Activated CD4-positive, alpha-beta T cell treated with anti-CD3 and anti-CD28 coated beads, Interleukin-10, Interleukin-2, amounts not matched to agents 100 ng/mL and 50 ng/mL, durations not matched to agents 16 hours and 8 hours (primary cell): ENCODE measurements at places on chromosomes 11 and 22.

DNA sequence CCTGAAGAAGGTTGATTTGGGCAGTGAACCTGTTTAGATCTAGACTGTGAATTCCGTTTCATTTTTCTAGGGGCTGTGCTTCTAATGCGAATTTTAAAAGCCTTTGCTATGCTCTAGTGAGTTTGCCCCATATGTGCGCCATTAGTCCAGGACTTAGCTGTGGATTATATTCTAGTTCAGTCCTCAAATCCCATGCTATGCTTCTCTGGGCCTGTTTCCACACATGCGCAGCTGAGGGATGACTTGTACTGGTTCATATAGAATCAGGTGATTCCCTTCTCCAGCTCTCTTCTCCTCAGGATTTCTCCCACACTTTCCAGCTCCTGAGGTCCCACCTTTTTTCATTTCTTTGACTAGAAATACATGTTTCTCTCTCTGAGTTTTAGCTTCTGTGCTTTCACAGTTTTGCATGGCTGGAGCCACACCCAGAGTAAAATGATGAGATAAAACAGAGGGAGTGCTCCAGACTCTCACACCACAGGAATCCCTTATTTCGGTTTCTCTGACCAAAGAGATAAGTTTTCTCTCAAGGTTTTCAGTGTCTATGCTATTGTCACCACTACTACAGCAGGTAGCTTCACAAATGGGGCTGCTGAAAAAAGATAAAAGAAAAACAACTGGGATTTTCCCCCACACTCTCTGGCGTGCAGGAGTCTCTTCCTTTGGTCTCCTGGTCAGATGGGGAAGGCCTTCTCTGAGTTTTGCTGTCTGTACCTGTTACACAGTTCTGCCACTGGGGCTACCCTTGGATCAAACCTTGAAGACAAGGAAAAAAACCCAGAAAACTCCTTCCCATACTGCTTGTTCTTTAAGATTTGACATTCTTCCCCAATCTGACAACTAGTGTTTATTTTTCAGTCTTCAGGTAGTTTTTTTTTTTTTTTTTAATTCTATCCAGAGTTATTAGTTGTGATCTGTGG is 96.2 kb upstream of the TEAD1 start:
- no peak for DNase-seq

- no peak for DNase-seq
Measured at GRCh38 chr11:74592063-74592440, 330 bp upstream of the POLD3 start.

- no peak for DNase-seq
Measured at GRCh38 chr11:18371279-18371678, 23.1 kb upstream of the LDHA start.

- no peak for DNase-seq
Measured at GRCh38 chr22:47620391-47620790, 857.9 kb downstream of the TBC1D22A start.

GRCh38 chr11:119778391-119779194 is 49.6 kb upstream of the NECTIN1 start:
- no peak for DNase-seq

GRCh38 chr11:6223854-6224253 is 10.6 kb downstream of the FHIP1B start:
- DNase-seq = no peak

GRCh38 chr11:127996825-127997224 is 590.5 kb downstream of the ETS1 start:
- DNase-seq = no peak

- DNase-seq = no peak
Measured at GRCh38 chr11:130269326-130269943, 45.3 kb downstream of the ZBTB44 start.

- DNase-seq = no peak
Measured at GRCh38 chr22:26016916-26017315, 152.3 kb upstream of the SEZ6L start.

GRCh38 chr11:92845805-92846204 is 123.6 kb upstream of the MTNR1B start:
- DNase-seq = no peak

- no peak for DNase-seq
Measured at GRCh38 chr11:31968461-31969358, 122.2 kb upstream of the RCN1 start.

GRCh38 chr11:70916351-70916750 is 336.0 kb downstream of the SHANK2 start:
- no peak for DNase-seq

- DNase-seq = no peak
Measured at GRCh38 chr11:104390651-104391050, 226.7 kb upstream of the PDGFD start.

DNA sequence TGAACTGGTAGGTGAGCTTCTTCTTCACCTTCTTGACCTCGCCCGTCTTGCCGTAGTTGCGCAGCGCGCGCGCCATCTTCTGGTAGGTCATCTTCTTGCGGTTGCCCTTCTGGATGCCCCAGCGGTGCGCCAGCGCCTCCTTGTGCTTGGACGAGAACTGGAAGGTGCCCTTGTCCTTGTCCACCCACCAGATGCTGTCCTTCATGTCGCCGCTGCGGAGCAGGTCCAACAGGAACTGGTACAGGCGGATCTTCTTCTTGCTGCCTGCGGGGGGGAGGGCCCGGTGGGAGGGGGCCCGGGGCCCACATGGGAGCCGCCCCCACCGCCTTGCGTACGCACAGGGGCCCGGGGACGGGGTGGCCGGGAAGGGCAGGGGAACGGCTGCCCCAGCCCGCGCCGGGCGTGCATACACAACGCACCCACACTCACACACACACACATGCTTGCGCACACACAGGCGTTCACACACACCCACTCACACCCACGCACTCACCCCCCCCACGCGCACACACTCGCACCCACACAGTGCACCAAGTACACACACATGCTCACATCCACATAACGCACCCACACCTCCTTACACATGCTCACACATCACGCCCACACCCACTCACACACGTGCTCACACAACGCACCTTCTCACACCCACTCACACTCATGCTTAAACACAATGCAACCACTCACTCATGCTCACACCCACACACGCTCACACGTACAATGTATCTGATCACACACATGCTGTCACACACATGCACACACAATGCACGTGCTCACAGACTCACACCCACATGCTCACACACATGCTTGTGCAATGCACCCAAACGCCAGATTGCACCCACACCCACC is 3.0 kb upstream of the MYBPC3 start:
- DNase-seq = peak; percentile 48

DNA sequence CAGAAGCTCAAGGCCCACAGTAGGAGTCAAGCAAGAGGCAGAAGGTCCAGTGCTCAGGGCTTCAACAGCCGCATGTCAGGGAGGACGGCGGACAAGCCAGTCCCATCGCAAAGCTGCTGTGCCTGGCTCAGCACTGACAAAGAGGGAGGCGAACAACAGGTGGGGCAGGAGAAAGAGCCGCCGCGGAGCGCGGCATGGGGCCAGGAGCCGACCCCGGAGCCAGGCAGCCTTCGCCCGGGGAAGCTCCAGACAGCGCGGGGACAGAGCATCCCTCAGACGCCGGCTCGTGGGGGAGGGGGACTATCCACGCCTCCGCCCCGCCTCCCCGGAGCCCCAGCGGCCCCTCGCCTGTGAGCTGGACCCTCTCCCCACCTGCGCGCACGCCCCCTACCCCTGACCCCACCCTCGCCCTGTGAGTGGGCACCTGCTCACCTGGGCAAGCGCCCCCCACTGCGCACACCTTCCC is 369 bp downstream of the DHCR7 start:
- no peak for DNase-seq

DNA sequence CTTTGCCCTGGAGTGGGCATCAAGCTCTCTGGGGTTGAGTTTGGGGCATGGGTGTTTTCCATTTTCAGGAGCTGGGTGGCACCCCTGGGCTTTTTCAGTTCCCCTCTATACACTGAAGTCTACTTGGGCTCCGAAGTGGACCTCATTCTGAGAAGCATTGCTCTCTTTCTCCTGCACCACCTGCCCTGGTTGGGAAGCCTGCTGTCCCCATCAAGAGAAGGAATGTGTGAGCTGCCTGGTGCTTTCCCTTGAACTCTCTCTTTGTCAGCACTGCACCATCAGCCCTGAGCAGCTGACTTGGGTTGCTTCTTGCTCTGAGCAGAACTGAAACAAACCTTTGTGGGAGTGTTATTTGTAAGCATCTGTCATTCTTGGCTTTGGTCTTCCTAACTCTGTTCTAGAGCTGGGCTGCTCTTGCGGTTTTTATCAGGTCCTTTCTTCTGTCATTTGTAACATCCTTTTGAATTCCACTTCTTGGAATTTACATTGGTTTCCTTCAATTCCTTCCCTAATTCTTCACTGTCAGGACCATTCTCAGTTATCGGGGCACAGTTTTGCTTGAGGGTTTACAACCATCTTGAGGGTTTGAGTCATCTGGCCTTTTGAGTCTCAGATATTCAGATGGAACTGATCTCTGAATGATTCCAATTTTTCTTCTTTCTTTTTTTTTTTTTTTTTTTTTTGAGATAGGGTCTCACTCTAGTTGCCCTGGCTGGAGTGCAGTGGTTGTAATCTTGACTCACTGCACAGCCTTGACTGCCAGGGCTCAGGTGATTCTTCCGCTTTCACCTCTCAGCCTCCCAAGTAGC is 20.5 kb downstream of the UBE2L3 start:
- peak; percentile 88 for DNase-seq

GRCh38 chr22:22362936-22363335 is 118.3 kb downstream of the VPREB1 start:
- no peak for DNase-seq

DNA sequence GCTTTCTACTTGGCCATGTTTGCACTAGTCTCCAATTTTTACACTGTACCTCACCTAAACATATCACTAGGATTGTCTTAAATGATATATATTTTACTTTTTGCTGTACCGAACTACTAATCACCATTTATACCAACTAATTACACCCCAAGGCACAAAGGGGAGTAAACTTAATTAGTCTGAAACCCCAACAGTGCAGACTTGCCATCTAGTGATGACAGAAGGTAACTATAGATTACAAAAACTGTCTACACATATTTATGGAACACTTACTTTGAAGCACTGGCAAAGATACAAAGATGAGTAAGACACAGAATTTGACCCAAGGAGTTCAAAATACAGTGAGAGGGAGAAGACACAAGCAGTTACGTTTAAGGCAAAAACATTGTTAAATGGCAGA is 139.7 kb downstream of the CNTN5 start:
- DNase-seq = no peak

DNA sequence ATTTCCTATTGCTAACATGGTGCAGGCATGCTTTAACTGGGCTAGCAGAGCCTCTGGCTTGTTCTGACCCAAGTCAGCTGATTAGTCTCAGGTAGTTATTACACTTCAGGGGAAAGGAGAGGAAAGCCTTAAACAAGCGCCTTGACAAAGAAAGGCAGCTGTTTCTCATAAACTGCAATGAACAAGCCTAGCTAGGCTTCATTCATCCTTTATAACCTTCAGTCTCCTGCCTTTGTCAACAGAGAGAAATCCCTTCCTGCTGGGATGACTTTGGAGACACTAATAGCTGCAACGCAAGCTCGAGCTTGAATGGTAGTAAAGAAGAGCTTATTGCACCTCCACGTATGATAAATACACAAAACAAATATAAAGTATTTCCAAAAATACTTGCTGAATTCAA is 68.4 kb downstream of the CCDC34 start:
- no peak for DNase-seq

- DNase-seq = no peak
Measured at GRCh38 chr11:130904380-130904779, 11.9 kb downstream of the SNX19 start.

- DNase-seq = no peak
Measured at GRCh38 chr22:33542153-33542552, 378.1 kb downstream of the LARGE1 start.

GRCh38 chr11:59185386-59185945 is 13.5 kb downstream of the DTX4 start:
- no peak for DNase-seq

DNA sequence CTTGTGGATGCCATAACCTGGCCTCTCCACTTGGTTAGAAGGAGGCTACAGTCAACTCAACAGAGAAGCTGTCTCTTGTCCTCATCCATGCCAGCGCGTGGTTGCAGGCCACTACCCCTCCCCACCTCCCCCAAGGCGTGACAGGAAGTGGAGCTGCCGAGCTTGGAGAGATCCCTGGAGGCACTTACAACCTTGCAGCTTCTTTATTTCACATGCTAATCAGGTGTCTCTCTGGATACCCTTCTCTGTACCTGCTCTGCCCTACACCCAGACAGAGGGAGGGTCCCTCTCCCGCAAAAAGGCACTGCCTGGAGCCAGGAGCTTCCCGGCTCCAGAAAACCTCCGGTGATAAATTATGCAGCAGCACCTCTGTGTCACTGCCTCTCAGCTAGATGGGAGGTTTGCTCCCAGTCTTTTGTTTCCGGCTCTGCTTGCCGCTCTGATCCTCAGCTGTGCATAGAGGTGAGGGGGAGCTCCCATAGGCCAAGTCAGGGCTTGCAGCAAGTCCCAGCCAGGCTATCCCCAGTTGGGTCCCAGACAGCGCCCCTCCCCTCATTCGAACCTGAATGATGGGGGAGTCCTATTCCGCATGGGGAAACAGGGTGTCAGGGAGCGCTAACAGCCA is 5.7 kb downstream of the LRP4 start:
- DNase-seq = no peak

DNA sequence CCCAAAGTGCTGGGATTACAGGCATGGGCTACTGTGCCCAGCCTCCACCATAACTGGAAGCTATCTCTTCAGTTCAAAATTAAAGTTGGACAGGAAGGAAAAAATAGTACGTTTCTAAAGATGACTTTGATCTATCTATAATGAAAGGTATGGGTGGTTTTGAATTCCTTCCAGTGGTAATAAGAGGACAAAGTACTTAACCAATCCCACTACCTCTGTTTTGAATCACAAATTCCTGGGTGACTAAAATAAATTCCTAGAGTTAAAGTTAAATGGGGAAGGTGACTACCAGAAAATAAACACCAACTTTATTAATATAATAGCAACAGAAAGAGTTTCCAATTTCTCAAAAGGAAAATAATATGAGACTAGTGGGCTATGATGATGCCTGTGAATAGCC is 9.1 kb downstream of the PHF5A start:
- no peak for DNase-seq

DNA sequence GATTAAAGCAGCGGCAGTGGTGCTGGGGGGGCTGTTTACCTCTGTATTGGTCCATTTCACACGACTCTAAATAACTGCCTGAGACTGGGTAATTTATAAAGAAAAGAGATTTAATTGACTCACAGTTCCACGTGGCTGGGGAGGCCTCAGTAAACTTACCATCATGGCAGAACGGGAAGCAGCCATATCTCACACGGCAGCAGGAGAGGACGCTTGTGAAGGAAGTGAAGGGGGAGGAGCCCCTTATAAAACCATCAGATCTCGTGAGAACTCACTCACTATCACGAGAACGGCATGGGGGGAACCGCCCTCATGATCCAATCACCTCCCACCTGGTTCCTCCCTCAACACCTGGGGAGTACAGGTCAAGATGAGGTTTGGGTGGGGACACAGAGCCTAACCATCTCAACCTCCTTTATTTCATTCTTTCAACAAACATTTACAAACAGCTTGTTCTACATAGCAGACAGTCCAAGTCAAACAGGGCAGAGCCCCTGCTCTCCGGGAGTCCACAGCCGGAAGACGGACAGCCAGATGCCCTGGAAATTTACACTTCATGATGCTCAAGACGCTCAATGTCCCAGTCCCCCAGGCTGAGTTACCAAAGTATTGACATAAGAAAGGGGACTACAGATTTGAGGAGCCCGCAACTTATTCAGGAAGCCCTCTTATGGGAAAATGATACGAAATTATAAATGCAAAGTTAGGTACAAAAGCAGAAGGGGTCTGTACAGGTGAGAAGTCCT is 26.3 kb upstream of the HMGXB4 start:
- DNase-seq = peak; percentile 21

- no peak for DNase-seq
Measured at GRCh38 chr11:119424775-119425174, 1.8 kb upstream of the THY1 start.
